ENCODE measurements at places on chromosomes 2 and 18. TPM values are rescaled to one million over a fixed set of nuclear protein-coding genes. Genes with fewer than 3 reads are reported as not detected.
A peak's percentile ranks its signal among the peaks of the same experiment; 100 is the strongest.

Gene GREB1L
- 5.1 TPM for polyA plus RNA-seq

Gene DSG4
- polyA plus RNA-seq: 0.50 TPM

Gene LRRTM1
- not detected for polyA plus RNA-seq

Gene FTCDNL1
- polyA plus RNA-seq: 1.1 TPM

Gene GPR75
- 2.7 TPM for polyA plus RNA-seq

Gene STAM2
- 17.1 TPM for polyA plus RNA-seq

Gene ACMSD
- polyA plus RNA-seq: not detected

Gene TTR
- not detected for polyA plus RNA-seq

Gene CDH2
- 0.46 TPM for polyA plus RNA-seq

Gene MREG
- polyA plus RNA-seq: 27.0 TPM

GRCh38 chr2:54422072-54422581, 34.0 kb upstream of the SPTBN1 start:
- no peaks in the 10 kb centered on the region for H3K36me3 ChIP-seq
- H3K4me3 ChIP-seq: no peak overlapping the region
- no peaks in the 10 kb centered on the region for H3K27me3 ChIP-seq
- DNase-seq: no peak
- no peaks in the 10 kb centered on the region for H3K4me1 ChIP-seq

DNA sequence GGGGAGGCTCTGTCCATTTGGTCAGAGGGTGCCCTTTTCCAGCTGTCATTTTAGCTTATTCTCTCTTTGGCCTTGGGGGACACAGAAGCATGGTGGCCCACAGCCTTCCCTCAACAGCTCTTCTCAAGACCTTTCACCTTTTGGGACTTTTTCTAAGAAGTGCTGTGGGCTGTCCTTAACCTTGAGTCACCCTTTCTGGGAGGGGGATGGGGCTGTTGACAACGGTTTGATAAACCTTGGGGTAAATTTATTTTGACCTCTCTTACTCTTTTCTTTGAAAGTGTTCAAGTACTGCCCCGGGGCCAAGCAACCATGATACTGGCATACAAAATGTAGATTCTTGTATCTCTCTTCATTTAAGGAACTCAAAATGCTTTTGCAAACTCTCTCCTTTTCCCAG, 13.7 kb downstream of the IGFBP5 start:
- H3K4me3 ChIP-seq: no peak overlapping the region
- peak overlapping the region; percentile 4 for H3K27ac ChIP-seq
- H3K27me3 ChIP-seq: no peaks in the 10 kb centered on the region
- no peaks in the 10 kb centered on the region for H3K36me3 ChIP-seq
- no peak for DNase-seq

- H3K4me1 ChIP-seq: peaks cover 16% of the 10 kb centered on the region
- peak overlapping the region; percentile 75 for H3K27ac ChIP-seq
- no peaks in the 10 kb centered on the region for H3K27me3 ChIP-seq
- peaks cover 4% of the 10 kb centered on the region for H3K36me3 ChIP-seq
Measured at GRCh38 chr2:675982-676646, 1.1 kb downstream of the TMEM18 start.

GRCh38 chr2:238420878-238421694, 5.6 kb upstream of the ASB1 start:
- no peak overlapping the region for H3K4me3 ChIP-seq
- DNase-seq: no peak
- no peaks in the 10 kb centered on the region for H3K36me3 ChIP-seq

- no peaks in the 10 kb centered on the region for H3K27me3 ChIP-seq
- no peak overlapping the region for H3K27ac ChIP-seq
- no peaks in the 10 kb centered on the region for H3K4me1 ChIP-seq
- no peak for DNase-seq
Measured at GRCh38 chr2:24969784-24970183, 2.0 kb downstream of the DNAJC27 start.

- H3K27ac ChIP-seq: no peak overlapping the region
- no peaks in the 10 kb centered on the region for H3K27me3 ChIP-seq
- peaks cover 8% of the 10 kb centered on the region for H3K4me1 ChIP-seq
- no peak for DNase-seq
- H3K4me3 ChIP-seq: no peak overlapping the region
- H3K36me3 ChIP-seq: no peaks in the 10 kb centered on the region
Measured at GRCh38 chr2:86393521-86394491, 47.4 kb upstream of the KDM3A start.

DNA sequence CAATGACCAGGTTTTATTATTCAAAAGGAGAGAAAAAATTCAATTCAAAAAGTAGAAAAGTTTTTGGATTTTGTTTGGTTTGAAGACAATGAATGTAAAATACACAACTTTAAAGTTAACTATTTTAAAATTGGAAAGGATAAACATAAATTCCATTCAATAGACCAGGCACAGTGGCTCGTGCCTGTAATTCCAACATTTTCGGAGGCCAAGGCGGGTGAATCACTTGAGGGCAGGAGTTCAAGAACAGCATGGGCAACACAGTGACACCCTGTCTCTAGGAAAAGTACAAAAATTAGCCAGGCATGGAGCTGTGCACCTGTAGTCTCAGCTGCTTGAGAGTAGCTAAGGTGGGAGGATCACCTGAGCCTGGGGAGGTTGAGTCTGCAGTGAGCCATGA, 54.7 kb downstream of the SCN9A start:
- no peaks in the 10 kb centered on the region for H3K27me3 ChIP-seq
- H3K36me3 ChIP-seq: no peaks in the 10 kb centered on the region
- no peak for DNase-seq
- no peak overlapping the region for H3K4me3 ChIP-seq
- no peak overlapping the region for H3K27ac ChIP-seq
- H3K4me1 ChIP-seq: no peaks in the 10 kb centered on the region

DNA sequence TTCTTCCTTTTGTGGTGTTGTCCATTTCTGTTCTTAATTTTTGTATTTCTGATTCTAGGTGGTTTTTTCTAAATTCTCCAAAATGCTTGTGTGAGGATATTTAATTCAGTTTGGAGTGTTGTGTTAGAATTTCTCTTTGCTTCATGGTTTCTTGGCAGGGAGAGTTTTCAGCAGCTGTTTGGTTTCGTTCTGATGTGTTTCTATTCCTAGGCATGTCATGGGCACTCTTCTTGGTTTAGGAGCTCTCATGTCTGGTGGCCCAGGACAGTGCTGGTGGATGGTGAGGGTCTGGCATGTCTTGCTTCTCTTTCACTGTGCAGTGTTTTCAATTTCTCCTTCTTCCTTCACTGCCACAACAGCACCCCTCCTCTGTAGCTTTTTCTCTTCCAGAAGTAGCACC, 52.9 kb downstream of the OSBPL6 start:
- no peak for DNase-seq
- no peak overlapping the region for H3K27ac ChIP-seq
- no peaks in the 10 kb centered on the region for H3K27me3 ChIP-seq
- no peak overlapping the region for H3K4me3 ChIP-seq

DNA sequence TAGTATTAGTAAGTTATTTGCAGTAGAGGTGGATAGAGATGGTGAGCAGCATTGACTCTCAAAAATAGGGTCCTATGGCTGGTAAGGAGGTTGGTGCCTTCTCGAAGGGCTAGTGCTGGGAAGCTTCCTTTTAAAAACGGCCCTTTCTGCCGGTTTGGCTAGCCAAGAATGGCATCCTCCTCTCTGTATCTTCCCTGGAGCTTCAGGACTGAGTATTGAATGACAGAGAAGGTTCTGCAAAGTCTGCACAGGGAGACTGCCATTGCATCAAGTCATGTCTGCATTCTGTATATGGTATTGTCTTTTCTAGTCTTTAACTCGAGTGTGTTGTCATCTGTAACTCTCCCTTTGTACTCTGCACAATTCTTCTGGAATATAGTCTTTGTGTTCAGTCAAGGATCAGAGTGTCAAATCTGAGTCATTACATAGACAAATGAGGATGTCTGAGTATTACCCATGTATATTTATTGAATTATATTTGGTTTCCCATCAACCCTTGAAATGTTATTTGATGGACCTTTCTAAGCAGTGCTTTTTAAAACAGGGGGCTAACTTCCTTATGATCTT, 1.1 kb downstream of the LDLRAD4 start:
- DNase-seq: no peak
- H3K4me3 ChIP-seq: no peak overlapping the region
- no peaks in the 10 kb centered on the region for H3K36me3 ChIP-seq
- H3K4me1 ChIP-seq: no peaks in the 10 kb centered on the region
- no peak overlapping the region for H3K27ac ChIP-seq
- peaks cover 69% of the 10 kb centered on the region for H3K27me3 ChIP-seq

DNA sequence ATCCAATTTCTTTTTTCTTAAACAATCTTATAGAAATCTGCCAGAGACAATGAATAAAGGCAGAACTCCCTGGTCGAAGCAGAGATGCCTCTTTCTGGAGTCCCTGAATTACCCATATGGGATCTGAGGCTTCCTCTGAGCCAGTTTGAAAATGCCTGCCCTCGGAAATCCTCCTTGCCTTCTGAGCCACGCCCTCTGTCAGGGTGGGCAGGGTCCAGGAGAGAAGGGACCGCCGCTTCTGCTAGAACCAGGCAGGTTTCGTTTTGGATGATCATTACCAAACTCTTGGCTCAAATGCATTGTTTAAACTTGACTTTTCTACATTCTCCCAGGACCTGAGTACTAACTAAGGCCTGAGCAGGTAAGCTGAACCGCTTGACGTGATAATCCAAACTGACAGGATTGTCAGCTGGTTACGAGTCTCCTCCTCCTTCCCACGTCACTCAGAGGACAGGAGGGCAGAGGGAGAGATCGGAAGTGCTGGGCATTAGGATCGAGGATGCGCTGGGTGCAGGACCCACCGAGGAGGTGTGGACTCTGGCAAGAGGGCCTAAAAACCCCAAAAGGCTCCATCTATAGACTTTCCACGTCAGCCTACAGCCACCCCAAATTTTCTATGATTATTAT, 128.4 kb downstream of the KLHL29 start:
- no peak overlapping the region for H3K27ac ChIP-seq
- no peaks in the 10 kb centered on the region for H3K36me3 ChIP-seq
- no peaks in the 10 kb centered on the region for H3K4me1 ChIP-seq
- DNase-seq: no peak
- no peak overlapping the region for H3K4me3 ChIP-seq
- H3K27me3 ChIP-seq: no peaks in the 10 kb centered on the region

GRCh38 chr18:36661999-36662398, 166.8 kb downstream of the TPGS2 start:
- DNase-seq: no peak
- H3K27me3 ChIP-seq: no peaks in the 10 kb centered on the region
- no peak overlapping the region for H3K27ac ChIP-seq
- H3K4me1 ChIP-seq: peaks cover 14% of the 10 kb centered on the region

- DNase-seq: no peak
- H3K4me1 ChIP-seq: peaks cover 4% of the 10 kb centered on the region
- H3K27me3 ChIP-seq: no peaks in the 10 kb centered on the region
- no peak overlapping the region for H3K4me3 ChIP-seq
- H3K36me3 ChIP-seq: no peaks in the 10 kb centered on the region
- no peak overlapping the region for H3K27ac ChIP-seq
Measured at GRCh38 chr2:231573698-231574421, 18.8 kb upstream of the TEX44 start.

- H3K27me3 ChIP-seq: no peaks in the 10 kb centered on the region
- H3K4me3 ChIP-seq: no peak overlapping the region
- H3K27ac ChIP-seq: no peak overlapping the region
- no peaks in the 10 kb centered on the region for H3K36me3 ChIP-seq
- H3K4me1 ChIP-seq: peaks cover 22% of the 10 kb centered on the region
Measured at GRCh38 chr18:2587788-2588187, 16.4 kb downstream of the NDC80 start.

GRCh38 chr2:96157649-96158553, 12.7 kb upstream of the DUSP2 start:
- H3K4me1 ChIP-seq: no peaks in the 10 kb centered on the region
- no peak overlapping the region for H3K4me3 ChIP-seq
- no peak overlapping the region for H3K27ac ChIP-seq
- no peak for DNase-seq
- peaks cover 26% of the 10 kb centered on the region for H3K27me3 ChIP-seq

GRCh38 chr2:159043710-159044109, 75.3 kb downstream of the TANC1 start:
- no peak overlapping the region for H3K4me3 ChIP-seq
- no peak overlapping the region for H3K27ac ChIP-seq
- H3K27me3 ChIP-seq: no peaks in the 10 kb centered on the region

DNA sequence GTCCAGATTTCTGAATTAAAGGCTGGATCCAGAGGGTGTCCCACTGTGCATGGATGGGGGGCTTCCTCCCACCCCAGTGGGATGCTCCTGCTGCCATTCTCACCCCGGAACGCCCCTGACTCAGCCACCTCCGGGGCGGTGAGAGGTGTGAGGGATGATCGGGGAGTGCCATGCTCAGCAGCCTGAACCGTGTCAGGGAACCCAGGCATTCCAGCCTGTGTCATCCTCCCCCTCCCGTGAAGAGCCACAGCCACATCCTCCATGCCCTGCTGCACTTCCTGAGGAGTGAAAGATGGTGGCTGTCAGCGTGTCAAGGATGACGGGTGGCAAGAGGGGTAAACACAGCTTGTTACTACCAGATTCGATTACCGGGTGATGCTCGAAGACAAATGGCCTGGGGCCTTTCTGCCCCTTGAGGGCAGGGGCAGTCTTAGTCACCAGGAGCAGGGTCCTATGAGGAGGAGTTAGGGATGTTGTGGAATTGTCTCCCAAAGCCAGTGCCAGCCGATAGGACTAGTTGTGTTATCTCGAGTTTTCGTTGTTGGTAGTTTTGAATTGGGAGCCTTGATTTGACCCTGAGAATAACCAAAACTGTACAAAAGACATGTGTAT, 80.8 kb downstream of the TCF7L1 start:
- H3K4me3 ChIP-seq: no peak overlapping the region
- H3K36me3 ChIP-seq: no peaks in the 10 kb centered on the region
- no peaks in the 10 kb centered on the region for H3K4me1 ChIP-seq
- DNase-seq: no peak

- H3K36me3 ChIP-seq: no peaks in the 10 kb centered on the region
- DNase-seq: peak; percentile 62
- H3K4me3 ChIP-seq: no peak overlapping the region
- H3K4me1 ChIP-seq: peaks cover 10% of the 10 kb centered on the region
- H3K27ac ChIP-seq: no peak overlapping the region
Measured at GRCh38 chr2:105919826-105920225, 175.1 kb downstream of the NCK2 start.

DNA sequence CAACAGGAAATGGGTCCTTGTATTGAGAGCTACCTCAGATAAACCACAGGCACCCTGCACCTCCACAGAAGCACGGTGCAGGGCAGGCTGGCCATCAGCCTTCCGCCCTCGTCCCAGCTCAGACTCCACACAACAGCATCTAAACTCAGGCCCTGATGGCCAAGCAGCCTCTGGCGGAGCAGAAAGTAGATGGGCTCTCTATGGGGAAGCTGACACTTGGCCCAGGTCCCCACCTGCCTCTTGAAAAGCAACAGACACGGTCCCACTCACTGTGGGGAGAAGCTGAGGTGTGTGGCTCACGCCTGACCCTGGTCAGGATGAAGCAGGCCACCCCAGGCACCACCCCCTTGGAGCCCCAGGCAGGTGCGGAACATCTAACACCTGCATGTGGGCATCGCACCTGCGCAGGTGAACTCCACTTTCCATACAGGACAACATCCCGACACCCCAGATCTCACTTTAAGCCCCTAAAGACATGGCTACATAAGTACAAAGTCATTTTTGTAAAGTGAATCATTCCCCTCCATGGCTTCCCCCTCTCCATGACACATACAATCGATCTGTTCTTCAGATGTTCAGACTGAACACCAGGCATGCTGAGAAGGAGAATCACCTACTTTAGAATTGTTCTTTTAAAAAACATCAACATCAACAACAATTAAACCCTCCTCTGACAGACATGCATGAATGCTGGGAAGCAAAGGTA, 208.4 kb downstream of the ZBTB7C start:
- no peaks in the 10 kb centered on the region for H3K36me3 ChIP-seq
- H3K27ac ChIP-seq: no peak overlapping the region
- DNase-seq: no peak
- H3K4me1 ChIP-seq: peaks cover 27% of the 10 kb centered on the region
- H3K4me3 ChIP-seq: no peak overlapping the region

GRCh38 chr2:28976584-28976983, 4.5 kb upstream of the TOGARAM2 start:
- H3K36me3 ChIP-seq: no peaks in the 10 kb centered on the region
- H3K27me3 ChIP-seq: no peaks in the 10 kb centered on the region
- peaks cover 16% of the 10 kb centered on the region for H3K4me1 ChIP-seq
- peak overlapping the region; percentile 70 for H3K27ac ChIP-seq
- no peak overlapping the region for H3K4me3 ChIP-seq
- DNase-seq: peak; percentile 97
